Immature natural killer cell (primary cell): ENCODE measurements at places on chromosomes 7 and 10.

- DNase-seq, result no peak
These were observed 127.4 kb upstream of the AGR3 start for GRCh38 chr7:17009007-17009719.

- DNase-seq, result no peak
These were observed 16.0 kb upstream of the LANCL2 start for GRCh38 chr7:55349121-55349520.

DNA sequence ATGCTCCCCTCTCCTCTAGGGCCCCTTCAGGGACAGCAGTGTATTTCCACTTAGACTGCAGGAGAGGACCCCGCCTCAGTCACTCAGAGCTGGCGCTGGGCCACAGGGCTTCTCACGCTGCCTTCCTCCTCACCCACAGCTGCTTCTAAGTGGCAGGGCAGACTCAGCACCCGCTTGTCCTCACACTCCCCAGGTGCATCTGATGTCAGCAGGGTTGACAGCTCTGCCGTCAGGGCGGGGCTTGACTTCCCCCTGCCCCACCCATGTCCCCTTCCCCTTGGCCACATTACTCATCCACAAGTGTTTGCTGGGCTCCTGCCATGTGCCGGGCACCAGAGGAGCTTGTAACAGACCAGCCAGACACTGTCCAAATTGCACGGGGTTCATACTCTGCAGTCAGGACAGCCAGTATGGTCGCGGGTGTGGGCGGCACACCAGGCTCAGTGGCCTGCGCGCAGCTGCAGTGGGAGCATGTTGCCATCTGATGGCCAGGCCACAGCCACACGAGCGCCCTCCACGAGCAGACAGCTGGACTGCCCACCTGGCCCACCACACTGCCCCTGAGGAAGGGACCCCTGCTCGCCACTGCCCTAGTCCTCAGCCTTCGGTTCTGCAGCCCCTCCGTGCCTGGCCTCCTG, 29.3 kb upstream of the TTYH3 start:
- DNase-seq, result no peak

- DNase-seq, result no peak
These were observed 41.4 kb downstream of the STAM start for GRCh38 chr10:17685233-17685840.
